M059J (cell line): ENCODE measurements at places on chromosomes 7 and 10. TPM values are rescaled to one million over a fixed set of nuclear protein-coding genes. Genes with fewer than 3 reads are reported as not detected.

GRCh38 chr10:72483471-72483870 is 128.8 kb upstream of the DNAJB12 start:
- DNase-seq = peak; percentile 13

GRCh38 chr10:33773886-33774480 is 439.5 kb upstream of the NRP1 start:
- DNase-seq = no peak

DNA sequence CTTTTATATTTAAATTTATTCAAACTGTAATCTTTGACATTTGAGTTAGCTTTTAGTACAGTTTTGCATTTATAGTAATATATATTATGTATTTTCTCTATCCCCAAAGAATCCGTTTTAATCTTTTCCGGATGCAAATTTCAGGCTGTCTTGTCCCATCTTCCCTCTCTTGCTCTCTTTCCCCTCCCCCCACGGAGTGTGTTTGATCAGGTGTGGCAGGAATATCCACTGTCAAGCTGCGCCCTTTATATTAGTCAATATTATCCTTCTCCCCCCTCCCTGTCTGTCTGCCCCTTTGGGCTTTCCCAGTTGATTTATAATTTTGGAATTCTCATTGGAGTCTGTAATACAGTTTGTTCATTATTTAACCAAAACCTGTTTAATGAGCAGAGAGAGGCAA is 19.0 kb downstream of the GBF1 start:
- DNase-seq = no peak

DNA sequence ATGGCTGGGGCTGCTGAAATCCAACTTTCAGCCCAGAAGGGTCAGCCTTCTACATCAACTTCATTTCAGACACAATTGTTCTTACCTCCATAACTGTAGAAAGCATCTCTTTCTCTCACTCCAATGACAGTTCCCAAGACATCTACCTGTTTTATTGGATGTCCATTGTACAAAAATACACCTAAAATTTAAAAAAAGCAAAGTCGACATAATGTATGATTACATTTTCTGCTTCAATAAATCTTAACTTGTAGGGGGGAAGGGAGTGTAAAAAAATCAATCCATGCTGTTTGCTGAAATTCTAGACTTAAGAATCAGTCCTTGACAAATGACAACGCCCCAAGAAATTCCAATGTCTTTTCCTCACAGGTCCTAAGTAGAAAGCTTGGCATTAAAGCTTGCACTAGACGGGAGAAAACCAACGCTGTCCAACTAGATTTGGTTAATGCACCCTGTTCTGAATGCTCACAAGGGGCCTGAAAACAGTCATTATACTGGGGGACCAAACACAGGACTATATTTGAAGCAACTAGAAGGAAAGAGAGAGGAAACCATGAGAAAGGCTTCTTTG is 7.5 kb downstream of the STN1 start:
- DNase-seq = no peak

GRCh38 chr7:148187471-148187870 is 403.1 kb upstream of the C7orf33 start:
- no peak for DNase-seq

GRCh38 chr7:836429-836828 is 4.2 kb downstream of the SUN1 start:
- DNase-seq = peak; percentile 42

DNA sequence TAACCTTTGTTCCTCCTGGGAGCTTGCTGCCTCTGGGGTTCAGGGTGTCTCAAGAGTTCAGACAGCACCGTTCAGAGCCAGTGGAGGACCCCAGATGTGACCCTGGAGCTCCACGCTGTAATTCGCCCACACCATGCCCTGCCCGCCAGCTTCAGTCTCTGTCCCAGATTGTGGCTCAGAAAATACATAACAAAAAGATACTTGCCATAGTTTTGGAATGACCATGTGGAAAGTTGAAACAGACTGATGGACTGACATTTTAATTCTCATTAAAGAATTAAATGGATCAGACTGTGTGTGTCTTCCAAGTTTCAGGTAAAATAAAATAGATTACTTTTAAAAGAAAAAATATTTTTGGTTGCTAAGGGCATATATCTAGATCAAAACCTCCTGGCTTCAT is 174.7 kb upstream of the TNS3 start:
- no peak for DNase-seq

DNA sequence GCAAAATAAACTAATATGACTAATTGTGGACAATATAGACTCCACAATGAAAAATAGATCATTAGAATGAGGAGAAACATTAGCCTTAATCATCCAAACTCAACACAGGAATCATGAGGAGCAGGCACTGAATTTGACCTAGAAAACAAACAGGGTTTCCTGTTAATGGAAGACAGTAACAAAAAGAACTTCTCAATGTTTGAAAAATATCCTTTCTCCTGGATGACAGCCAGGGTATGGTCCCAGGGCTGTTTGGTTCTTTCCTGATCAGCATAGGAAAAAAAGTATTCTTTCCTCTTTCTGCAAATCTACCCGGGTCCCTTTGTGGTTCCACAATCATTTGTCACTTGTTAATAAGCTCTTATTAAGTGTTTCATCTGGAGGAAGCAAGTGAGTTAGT is 145.3 kb upstream of the SVIL start:
- DNase-seq = no peak

DNA sequence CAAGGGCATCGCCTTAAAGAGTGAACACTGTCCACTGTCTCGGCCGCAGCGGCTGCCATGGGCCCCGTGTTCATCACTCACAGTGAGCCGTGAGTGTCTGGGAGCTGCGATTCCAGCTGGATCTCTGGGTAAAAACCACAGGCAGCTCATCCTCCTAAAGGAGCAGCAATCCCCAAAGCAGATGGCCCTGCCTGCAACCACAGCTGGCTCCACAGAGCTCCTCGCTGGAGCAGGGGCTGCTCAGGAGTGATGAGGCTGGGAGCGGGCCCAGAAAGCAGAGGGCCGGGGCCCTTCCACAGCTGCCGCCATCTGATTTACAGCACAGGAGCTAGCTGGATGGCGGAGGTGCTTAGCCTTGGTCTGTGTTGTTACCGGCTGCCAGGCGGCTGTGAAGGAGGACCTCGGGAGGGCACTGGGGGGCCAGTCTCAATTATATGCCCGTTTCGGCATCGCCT is 6.6 kb upstream of the TMEM184A start:
- no peak for DNase-seq

GRCh38 chr7:102305414-102306268 is 19.0 kb downstream of the SH2B2 start:
- DNase-seq = no peak

GRCh38 chr10:119326167-119326566 is 118.8 kb downstream of the GRK5 start:
- no peak for DNase-seq

GRCh38 chr10:14803827-14804226 is 29.1 kb upstream of the FAM107B start:
- DNase-seq = no peak

DNA sequence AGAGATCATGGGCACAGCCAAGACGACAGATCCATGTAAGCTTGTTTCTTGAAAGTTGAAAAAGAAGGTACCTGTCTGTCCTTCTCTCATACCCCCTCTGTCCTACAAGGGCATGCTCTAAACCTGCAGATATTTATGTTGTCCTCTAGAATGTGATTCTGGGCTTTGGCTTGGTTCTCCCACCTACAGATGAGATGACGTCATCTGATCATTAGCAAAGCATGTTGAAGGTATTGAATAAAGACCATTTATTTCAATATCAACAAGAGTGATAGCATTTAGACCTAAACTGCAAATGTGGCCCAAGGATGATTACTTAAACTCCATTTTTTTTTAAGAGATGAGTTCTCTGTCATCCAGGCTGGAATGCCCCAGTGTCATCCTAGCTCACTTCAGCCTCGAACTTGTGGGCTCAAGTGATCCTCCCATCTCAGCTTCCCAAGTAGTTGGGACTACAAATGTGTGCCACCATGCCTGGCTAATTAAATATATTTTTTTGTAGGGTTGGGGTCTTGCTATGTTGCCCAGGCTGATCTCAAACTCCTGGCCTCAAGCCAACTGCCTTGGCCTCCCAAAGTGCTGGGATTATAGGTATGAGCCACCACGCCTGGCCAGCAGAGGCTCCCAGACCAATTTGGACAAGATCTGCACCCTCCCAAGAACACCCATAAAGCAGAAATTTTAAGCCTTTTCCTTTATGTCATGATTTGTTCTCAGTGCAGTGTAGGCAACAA is 184.2 kb downstream of the PRPF18 start:
- no peak for DNase-seq

DNA sequence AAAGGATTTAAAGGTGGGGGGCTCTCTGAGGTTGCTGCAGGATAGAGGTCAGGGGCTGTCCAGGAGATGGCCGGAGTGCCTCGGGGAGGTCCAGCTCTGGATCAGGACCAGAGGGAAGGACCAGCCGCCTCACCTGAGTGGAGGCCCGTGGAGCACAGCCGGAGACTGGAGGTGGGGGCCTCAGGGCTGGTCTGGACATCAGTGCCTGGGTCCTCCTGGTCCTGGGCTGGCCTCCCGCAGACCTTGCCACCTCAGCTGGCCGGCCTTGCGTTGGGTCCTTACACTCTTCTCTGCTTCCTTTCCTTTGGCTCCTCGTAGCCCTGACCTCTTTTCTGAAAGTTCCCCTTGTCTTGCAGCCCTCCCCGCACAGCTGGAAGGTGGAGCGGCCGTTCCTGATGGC is 2.0 kb downstream of the SUN1 start:
- no peak for DNase-seq

GRCh38 chr7:135204876-135205275 is 6.5 kb downstream of the WDR91 start:
- peak; percentile 15 for DNase-seq

DNA sequence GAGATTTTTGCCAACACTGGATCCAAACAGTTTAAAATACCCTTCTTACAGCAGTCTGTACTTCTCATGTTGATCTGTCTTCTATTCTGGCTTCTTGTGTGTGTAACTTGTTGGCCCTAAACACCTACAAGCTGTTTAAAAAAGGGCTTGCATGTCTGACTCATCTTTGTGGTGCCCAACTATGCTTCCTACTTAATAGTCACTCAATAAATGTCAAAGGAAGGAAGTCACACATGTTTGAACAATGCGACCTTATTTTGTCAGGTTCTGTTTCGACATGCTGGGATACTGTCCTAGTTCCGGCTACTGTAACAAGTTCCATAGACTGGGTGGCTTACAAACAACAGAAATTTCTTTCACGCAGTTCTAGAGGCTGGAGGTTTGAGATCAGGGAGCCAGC is 9.4 kb upstream of the GRK5 start:
- DNase-seq = peak; percentile 64

GRCh38 chr10:61951144-61951483 is 49.6 kb downstream of the ARID5B start:
- no peak for DNase-seq

DNA sequence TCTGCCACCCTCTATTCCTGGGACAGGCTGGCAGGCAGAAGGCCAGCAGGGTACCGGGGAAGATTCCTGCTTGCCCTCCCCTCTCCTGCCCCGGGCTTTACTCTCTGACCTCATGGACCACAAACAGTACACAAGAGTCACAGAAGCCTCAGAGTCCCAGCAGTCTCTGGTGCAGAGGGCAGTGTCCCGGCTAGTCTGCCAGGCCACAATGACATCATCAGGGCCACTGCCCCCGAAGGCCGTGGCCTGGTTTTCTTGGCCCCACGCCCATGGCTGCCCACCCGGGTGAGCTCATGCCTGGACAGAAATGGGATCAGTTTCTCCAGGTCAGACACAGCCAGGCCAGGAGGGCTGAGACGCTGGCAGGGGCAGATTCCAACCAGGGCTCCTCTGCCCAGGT is 91.9 kb downstream of the MYL10 start:
- DNase-seq = peak; percentile 96

DNA sequence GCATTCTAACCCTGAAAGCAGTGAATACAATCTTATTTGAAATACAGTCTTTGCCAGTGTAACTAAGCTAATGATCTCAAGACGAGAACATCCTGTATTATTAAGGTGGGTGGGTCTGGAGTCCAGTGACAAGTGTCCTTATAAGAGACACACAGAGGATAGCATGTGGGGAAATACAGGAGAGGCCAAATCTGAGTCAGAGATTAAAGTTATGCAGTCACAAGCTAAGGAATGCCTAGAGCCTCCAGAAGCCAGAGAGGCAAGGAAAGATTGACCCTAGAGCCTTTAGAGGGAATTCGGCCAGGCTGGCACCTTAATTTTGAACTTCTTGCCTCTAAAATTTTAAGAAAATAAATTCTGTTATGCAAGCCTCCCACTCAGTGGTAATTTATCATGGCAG is 87.5 kb upstream of the HGF start:
- peak; percentile 3 for DNase-seq

DNA sequence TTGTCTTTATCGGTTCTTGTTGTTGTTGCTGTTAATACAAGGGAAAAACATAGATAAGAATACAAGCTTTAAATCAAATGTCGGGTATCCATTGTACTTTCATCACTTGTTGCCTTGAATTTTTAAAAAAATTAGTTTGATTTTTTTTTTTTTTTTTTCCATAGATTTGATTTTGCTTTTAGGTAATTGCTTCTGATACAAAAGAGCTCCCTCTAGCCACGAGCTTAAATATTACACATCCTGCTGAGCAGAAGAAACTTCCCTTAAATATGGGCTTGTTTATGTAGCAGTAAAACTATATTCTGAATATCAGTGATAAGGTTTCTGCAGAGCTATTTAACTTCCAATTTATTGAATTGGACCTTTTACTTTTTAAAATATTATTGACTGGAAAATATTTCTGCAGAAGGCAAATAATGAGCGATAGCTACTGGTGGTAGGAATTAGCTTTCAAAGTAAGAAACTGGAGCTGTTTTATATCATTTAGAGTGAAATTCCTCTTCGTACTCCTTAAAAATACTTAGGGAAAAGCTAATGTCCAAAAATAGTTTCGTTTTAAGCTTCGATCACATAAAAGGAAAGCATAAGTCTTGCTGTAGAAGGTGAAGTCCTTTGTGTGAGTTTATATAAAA is 216.9 kb downstream of the POLR1F start:
- DNase-seq = peak; percentile 30

DNA sequence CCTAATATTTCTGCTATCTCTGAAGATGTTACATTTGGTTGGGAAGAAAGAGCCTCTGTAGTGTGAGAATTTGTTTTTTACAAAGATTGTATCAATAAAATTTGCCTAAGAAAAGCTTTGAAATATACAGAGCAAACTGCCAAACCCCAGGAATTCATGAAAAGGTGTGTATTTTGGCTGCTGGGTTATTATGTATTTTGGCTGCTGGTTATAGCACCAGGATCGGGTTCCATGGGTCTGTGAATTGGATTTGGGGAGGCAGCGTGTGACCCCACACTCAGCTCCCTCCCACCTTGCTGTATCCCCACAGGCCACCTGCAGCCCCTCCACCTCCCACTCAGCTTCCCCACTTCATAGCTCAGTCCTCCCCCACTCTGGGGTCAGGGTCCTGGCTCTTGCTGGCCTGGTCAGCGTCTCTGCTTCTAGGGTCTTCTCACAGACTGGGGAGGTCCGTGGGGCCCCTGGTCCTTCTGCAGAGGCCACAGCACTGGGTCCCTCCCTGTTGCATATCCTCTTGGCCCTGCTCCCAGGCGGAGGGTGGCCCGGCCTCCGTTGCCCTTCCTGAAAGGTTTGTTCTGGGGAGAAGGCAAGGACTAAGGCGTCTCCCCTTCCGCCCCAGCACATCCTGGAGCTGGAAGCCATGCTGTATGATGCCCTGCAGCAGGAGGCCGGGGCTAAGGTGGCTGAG is 24.0 kb upstream of the DPYSL4 start:
- no peak for DNase-seq

- peak; percentile 15 for DNase-seq
These were observed 33.4 kb upstream of the COBL start for GRCh38 chr7:51349820-51350545.

FRMD4A gene
- 4.0 and 10.8 TPM in 2 replicates for total RNA-seq

CCDC3 gene
- total RNA-seq = 2.0 and 2.6 TPM in 2 replicates

BRI3 gene
- 31.6 and 37.5 TPM in 2 replicates for total RNA-seq

FLNC gene
- total RNA-seq = 60.7 and 150 TPM in 2 replicates

VPS37D gene
- 1.7 and 5.1 TPM in 2 replicates for total RNA-seq

KEL gene
- total RNA-seq = 3.9 TPM in 1 of 2 replicates, not detected in the other

ASL gene
- total RNA-seq = 39.1 and 39.9 TPM in 2 replicates
